Osteoblast (primary cell): ENCODE measurements at places on chromosomes 16 and 17. TPM values are rescaled to one million over a fixed set of nuclear protein-coding genes. Genes with fewer than 3 reads are reported as not detected.

C1QL1 gene
- under 0.01 TPM in 1 of 2 replicates, not detected in the other for total RNA-seq

NACA2 gene
- under 0.01 TPM in 1 of 2 replicates, not detected in the other for total RNA-seq

GPR179 gene
- total RNA-seq: not detected in 2 replicates

PNMT gene
- not detected in 2 replicates for total RNA-seq

FBXW10B gene
- 0.29 and 0.36 TPM in 2 replicates for total RNA-seq

SLFN12L gene
- total RNA-seq: 0.36 and 0.88 TPM in 2 replicates

CDH11 gene
- total RNA-seq: 1,097 and 1,116 TPM in 2 replicates

TP53TG3C gene
- total RNA-seq: not detected in 2 replicates

NPIPA2 gene
- 0.72 TPM in 1 of 2 replicates, not detected in the other for total RNA-seq

EPOP gene
- 1.2 and 2.2 TPM in 2 replicates for total RNA-seq

B4GALNT2 gene
- total RNA-seq: under 0.01 TPM in 1 of 2 replicates, not detected in the other

TAC4 gene
- total RNA-seq: not detected in 2 replicates

SMIM36 gene
- not detected in 2 replicates for total RNA-seq

GH1 gene
- not detected in 2 replicates for total RNA-seq
